Stomach (tissue), 19 donors: ENCODE measurements at places on chromosomes 4 and X.

GRCh38 chrX:121085612-121086010 lies 38.2 kb downstream of the GLUD2 start:
- no peaks in the 10 kb centered on the region for H3K27me3 ChIP-seq
- H3K36me3 ChIP-seq: no peaks in the 10 kb centered on the region
- no peak for DNase-seq

- H3K4me1 ChIP-seq: no peaks in the 10 kb centered on the region
- no peak for DNase-seq
- H3K36me3 ChIP-seq: no peaks in the 10 kb centered on the region
- H3K4me3 ChIP-seq: no peak overlapping the region
- H3K27ac ChIP-seq: no peak overlapping the region
Observed at GRCh38 chr4:163922302-163922701, 427.8 kb downstream of the TMA16 start.

GRCh38 chrX:36787752-36788151 lies 220.4 kb upstream of the FAM47C start:
- no peaks in the 10 kb centered on the region for H3K27me3 ChIP-seq
- H3K27ac ChIP-seq: no peak overlapping the region
- H3K4me3 ChIP-seq: no peak overlapping the region
- H3K36me3 ChIP-seq: no peaks in the 10 kb centered on the region

GRCh38 chr4:176187624-176188023 lies 7.8 kb downstream of the SPATA4 start:
- no peaks in the 10 kb centered on the region for H3K27me3 ChIP-seq
- no peak for DNase-seq
- no peaks in the 10 kb centered on the region for H3K4me1 ChIP-seq
- no peak overlapping the region for H3K27ac ChIP-seq
- H3K4me3 ChIP-seq: no peak overlapping the region
- H3K36me3 ChIP-seq: no peaks in the 10 kb centered on the region

DNA sequence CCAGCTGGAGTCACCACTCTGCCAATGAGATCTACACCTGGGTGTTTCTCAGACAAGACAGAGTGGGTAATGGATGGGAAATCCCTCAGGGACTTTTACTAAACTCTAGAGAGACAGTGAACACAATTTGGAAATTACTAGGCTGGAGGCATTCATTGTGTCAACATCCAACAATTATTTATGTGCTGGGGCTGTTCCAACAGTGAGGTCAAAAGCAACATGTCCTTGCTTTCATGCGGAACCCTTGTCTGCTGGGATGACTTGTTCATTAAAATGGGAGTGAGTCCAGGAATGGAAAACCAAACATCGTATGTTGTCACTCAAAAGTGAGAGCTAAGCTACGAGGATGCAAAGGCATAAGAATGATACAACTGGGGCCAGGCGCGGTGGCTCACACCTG lies 54.0 kb downstream of the DRD5 start:
- no peak overlapping the region for H3K4me3 ChIP-seq
- H3K36me3 ChIP-seq: no peaks in the 10 kb centered on the region
- H3K27ac ChIP-seq: no peak overlapping the region
- no peaks in the 10 kb centered on the region for H3K27me3 ChIP-seq
- no peak for DNase-seq
- no peaks in the 10 kb centered on the region for H3K4me1 ChIP-seq

DNA sequence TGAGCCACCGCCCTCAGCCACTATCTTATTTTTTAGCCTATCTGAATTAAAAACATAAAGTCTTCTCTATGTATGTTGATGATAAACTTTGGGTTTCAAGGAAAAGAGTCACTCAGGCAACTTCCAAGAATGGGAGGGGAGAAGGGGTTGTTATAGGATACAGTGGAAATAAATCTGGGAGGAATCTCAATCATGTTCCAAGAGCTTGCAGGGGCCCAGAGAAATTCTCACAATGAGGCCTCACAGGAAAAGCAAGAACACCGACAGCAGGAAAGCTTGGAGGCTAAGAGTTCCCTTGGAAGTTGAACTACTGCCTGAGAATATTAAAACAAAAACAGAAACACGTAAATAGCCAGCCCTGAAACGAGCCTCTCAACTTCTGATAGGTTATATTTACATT lies 384.6 kb upstream of the IGFBP7 start:
- no peak for DNase-seq
- H3K27ac ChIP-seq: no peak overlapping the region
- no peak overlapping the region for H3K4me3 ChIP-seq
- H3K27me3 ChIP-seq: no peaks in the 10 kb centered on the region
- no peaks in the 10 kb centered on the region for H3K4me1 ChIP-seq
